ENCODE measurements at places on chromosomes 4 and X.
A peak's percentile ranks its signal among the peaks of the same experiment; 100 is the strongest.

DNA sequence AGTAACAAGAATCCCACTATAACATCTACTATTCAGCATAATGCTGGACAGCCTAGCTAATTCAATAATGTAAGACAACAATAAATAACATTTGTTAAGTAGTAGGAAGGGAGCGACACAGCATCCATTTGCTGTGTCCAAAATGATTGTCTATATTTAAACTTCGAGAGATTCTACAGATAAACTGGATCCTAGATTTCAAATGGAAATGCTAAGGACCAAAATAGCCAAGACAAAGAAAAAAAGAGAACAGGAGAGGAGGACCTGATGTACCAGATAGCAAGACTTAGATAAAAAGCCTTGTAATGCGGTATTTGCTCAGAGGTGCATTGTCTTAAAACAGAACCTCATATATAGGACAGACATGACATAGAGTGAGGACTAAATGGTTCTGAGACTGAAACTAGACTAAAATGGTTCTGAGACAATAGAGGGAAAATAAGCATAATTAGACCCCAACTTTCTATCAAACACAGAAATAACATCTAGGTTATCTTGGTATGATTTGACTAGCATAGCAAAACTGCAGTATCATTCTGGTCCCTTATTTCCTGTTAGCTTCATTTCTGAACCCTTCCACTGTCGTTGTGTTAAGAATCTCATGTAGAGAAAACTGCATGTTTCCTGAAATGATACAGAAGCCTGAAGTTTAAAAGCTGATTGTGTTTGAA is 3.8 kb downstream of the HPGDS start:
- DNase-seq, result no peak

DNA sequence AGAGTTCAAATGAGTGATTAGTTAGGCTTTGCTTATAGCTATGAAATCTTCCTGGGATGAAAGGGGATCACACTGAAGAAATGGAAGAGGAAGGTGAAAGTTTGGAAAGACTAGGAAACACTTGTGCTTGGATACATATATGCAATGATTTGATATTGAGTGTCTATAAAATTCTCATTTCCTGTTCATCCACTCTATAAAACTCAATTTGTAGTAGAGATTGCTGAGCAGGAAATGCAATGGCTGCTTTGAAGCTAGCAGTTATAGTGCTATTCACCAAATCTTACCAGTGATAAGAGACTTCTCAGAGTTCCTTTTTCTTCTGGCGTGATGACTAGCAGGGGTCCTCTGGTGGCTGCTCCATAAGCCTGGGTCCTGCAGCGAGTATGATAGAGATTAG is 128.1 kb upstream of the HPF1 start:
- DNase-seq, result no peak

DNA sequence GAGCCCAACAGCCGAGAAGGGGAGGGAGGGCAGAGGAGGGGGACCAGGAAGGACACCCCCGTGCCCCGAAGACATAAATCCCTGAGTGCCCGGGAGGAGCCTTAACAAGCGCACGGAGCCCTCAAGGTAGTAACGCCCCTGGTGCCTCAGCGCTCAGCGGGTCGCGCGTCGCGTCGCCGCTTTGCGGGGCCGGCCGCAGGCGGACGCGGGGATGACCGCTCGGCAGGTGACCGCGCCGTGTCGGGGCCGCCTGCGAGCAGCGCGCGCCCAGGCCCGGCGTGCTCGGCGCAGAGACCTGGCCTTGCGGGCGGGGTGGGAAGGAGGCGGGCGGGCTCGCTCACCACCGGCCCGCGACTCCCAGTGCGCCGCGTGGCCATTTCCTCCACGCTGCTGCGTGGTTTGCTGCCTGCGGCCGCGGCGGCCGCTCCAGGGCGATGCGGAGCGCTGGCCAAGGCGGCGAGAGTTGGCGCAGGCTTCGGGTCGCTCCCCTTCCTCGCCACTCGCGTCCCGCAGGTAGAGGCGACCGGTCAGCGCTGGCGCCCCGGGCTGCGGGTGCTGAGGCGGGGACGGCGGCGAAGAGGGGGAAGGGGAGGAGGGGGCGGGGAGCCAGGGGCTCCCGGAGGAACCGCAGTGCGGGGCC is 632 bp downstream of the CCSER1 start:
- no peak for DNase-seq

DNA sequence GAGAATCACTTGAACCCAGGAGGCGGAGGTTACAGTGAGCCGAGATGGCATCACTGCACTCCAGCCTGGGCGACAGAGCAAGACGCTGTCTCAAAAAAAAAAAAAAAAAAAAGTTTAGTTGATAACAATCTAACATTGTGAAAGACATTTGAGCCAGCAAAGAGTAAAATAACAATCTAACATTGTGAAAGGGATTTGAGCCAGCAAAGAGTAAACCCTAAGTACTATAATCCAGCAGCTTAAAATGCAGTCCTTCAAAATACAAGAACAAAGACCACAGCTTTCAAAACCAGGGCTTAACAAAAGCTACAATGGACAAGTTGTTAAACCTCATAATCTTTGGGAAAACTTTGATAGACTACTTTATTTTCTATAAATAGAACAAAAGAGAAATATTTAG is 16.9 kb downstream of the MFAP3L start:
- no peak for DNase-seq

GRCh38 chrX:11589641-11590040 is 76.1 kb downstream of the ARHGAP6 start:
- no peak for DNase-seq

DNA sequence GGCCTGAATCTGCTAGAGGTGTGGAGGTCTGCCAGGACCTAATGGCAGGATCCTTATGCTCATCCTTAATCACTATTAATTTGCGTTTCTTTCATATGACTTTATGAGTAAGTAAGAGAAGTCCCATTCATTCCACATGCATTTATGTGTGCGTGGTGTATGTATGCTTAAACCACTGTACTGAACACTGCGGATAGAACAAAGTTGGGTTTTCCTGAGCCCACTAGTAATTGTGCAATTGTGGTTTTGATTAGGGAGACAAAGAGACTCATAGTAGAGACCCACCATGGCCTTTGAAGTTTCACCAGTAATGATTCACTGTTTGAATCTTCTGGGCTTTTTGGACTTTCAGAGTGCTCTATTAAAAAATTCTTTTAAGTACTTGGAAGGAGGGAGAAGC is 498.5 kb upstream of the DIPK2B start:
- no peak for DNase-seq

DNA sequence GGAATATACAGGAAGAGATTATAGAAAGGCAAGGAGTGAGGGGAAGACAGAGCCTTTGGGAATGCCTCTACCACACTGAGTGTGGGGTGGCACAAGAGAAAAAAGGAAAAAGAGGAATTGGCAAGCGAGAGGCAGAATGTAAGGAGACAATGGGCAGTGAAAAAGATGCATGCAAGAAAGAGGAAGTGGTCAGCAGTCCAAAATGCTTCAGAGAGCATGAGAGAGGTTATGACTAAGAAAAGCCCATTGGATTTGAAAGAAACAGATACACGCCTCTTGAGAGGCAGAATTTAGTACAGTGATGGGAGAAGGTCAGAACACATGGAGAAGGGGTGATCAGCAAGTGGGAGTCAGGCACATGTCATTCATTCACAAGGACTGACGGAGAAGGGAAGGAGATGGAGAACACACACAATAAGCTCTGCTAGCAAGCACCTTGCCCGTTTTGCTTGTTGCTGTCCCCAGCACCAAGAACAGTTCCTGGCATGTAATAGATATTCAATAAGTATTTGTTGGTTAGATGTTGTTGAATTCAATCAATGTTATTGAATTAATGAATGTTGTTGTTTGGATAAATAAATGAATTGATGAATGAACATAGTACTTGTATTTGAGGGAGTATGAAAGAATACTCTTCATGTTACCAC is 6.3 kb downstream of the DCHS2 start:
- DNase-seq, result no peak

GRCh38 chr4:123580981-123581664 is 184.5 kb downstream of the SPRY1 start:
- no peak for DNase-seq

DNA sequence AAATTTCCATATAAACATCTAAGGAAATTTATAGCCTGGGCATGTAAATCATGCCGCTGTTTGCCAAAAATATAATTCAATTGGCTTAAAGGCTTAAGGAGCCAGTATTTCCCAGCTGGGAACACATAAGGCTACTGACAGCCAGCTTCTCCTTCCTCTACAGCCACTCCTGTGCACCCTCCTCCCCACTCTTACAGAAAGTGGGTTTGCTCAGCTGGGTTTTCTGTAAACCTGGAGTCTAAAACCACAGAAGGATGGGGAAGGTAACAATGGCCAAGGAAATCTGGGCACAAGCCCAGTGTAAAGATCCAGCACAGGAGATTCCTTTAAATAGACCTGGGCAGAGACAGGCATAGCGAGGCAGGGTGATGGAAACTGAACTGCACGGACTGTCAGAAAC is 18.5 kb downstream of the ACSL1 start:
- DNase-seq, result no peak

DNA sequence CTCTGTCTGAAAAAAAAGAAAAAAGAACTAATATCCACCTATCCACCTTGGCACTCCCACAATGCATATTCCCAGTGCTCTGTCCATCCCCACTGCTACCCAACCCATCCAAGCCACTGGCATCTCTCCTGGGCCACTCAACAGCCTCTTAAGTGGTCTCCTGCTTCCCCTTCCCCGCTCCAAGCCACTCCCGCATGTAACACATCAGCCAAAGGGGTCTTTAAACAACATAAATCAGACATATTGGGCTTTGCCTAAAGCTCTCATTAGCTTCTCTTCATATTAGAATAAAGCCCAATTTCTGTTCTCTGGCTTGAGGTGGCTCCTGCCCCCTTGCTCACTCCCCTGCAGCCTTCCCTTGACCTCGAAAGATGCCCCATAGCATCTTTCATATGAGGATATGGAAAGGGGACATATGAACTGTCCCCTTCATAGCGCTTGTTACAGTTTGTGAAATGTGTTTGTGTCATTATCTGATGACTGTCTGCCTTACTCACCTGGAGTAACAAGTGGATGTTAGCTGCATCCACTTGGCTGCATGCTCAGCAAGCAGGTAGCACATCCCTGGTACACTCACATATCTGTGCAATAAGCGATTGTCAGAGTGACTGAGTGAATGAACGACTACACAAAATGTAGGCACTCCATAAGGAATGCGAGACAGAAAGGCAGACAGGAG is 3.1 kb downstream of the BLOC1S4 start:
- no peak for DNase-seq

- DNase-seq, result no peak
These were observed 131.7 kb downstream of the SLC4A4 start for GRCh38 chr4:71470524-71470923.

DNA sequence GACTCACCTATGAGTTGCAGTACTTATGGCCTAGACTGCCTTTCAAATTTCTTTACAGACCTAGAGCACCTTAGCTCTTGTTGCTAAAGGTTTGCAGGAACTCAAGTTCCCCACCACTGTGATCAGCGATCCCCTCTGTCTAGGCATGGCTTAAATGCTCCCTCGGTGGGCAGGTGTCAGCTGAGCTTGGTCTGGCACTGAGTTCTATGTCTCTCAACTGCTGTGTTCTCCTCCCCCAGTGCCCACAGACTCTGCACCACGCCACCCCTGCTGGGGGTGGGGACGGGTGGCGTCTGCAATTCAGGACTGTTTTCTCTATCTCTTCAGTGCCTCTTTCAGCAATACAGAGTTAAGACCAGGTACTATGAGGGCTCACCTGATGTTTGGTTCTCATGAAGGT is 30.5 kb downstream of the TMEM271 start:
- no peak for DNase-seq

DNA sequence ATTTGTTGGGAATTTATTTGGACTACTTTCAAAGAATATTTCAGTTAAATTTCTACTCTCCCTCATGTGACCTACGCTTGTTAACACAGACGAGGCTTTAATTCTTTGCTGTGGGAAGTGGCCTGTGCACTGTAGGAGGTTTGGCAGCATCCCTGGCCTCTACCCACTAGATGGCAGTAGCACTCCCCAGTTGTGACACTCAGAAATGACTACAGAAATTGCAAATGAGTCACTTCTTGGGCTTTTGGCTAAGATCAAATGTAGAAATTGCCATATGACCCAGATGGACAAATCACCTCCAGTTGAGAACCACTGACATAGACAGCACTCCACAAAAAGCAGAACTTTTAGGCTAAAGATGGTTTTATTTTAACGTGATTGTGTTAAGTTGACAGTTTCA is 22.1 kb downstream of the PIR start:
- DNase-seq, result peak; percentile 74

GRCh38 chr4:73208376-73208775 is 50.2 kb downstream of the ANKRD17 start:
- DNase-seq, result no peak

- no peak for DNase-seq
These were observed 425.8 kb upstream of the PABPC4L start for GRCh38 chr4:134627366-134627765.
